Activated T-helper 1 cell treated with anti-CD3 and anti-CD28 coated beads, Interleukin-2, amount 50 U/mL, for 16 hours (primary cell): ENCODE measurements at places on chromosomes 2 and 18.

GRCh38 chr18:67875060-67875459, 358.5 kb upstream of the DSEL start:
- no peak for DNase-seq

GRCh38 chr2:65282477-65283053, 54.9 kb downstream of the ACTR2 start:
- DNase-seq, result no peak

DNA sequence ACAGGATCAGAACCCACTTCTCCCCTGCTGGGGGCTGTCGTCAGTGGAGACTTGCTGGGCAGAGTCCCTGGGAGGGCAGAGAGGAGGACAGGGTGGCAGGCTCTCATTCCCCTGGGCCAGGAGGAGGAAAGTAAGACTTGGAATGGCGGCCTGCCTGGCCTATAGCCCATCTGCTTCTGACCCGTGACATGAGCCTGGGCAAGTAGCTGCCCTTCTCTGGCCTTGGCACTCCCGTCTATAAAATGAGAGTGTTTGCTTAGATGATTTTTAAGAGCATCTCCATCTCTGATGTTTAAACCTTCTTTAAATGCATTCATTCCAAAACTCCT, 173.0 kb downstream of the DDX1 start:
- DNase-seq, result no peak

DNA sequence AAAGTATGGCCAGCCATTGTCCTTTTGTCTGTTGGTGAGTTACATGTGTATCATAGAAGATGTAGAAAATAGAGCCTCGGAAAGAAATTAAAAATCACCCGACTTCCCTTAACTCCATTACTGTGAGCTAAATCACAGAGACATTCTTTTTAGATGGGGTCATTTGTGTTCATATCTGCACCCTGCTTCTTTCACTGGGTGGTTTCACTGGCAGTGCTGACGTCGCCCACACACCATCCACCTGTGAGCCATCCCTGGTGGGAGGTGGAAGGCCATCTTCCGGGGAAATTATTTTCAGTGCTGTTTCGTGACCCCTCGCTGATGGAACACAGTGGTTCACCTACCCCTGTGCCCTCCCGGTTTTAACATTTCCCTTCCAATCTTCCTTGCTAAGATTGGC, 21.2 kb downstream of the SH3BP4 start:
- DNase-seq, result no peak

DNA sequence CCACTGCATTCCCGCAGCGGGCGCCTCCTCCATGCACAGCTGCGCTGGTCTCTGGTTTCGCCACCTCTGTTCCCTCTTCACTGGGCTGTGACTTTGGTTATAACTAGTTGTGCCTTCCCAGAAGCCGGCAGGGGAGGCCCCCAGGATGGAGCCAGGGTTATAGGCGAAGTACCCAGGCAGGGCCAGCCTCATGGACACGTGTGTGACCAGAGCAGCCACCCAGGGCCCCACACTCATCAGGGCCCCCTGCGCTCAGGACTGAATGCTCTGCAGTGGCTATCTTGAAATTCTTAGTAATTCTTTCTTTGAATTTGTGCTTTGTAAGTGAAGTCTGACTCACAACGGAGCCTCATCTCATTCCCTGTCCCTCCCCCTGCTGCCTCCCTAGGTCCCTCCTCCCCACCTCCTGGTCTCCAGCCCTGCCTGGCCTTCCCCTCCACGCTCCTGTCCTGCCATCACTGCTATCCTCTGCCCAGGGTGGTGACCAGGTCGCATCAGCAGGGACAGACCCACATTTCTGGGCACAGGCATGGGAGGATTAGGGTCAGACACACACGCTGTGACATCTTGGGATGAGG, 38.1 kb upstream of the LBH start:
- DNase-seq, result no peak

GRCh38 chr2:158486970-158487325, 30.2 kb downstream of the PKP4 start:
- no peak for DNase-seq

GRCh38 chr2:179613701-179614100, 247.7 kb downstream of the ZNF385B start:
- no peak for DNase-seq

DNA sequence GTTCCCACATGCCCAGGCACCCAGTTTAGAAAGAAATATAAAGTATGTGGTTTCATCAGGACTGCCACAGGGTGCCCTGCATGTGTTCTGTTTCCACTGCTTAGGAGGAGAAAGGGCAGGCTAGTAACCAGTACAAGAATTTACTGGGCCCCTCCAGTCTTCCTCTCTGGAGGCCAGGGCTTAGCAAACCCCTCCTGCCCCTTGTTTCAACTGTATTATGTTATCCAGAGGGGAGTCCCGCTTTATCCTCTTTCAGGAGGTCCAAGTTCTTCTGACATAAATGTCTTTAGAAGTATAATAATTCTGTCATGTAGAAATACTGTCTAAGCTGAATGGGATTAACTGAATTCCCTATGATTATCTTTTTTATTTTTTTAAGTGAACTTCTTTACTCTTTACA, 132.1 kb downstream of the WDSUB1 start:
- DNase-seq, result no peak

DNA sequence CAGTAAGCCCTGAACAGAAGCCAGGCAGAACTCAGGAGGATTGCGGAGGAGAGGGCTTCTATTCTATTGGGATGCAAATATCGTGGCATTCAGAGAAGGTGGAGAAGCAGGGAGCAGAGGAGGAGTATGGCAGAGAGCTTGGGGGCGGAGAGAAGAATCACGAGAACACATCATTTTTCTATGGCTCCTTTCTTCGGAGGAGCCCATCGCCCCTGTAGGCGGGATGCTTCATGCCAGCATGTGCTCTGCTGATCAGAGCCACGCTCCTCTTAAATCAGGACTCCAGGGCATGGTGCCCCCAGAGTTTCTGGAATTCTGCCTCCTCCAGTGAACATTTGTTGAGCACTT, 71.1 kb downstream of the CIB4 start:
- no peak for DNase-seq

GRCh38 chr2:198973785-198974184, 484.0 kb downstream of the SATB2 start:
- no peak for DNase-seq

DNA sequence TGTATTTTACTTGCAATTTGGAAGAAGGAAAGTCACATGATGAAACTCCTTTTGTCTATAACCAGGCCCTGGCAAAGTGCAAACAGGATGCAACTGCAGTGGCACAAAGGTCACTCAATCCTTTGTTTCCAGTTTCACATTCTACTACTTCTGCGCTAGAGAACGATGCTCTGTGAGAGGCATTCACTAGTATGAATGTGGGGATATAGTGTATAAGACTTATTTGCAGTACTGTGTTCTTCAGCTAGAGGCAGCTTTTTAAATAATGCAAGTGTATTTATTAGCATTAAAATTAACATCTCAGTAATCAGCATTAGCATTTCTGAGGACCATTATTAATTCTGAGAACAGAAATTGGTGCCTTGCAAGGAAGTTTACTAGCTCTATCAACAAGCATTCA, 68.9 kb downstream of the PRPF40A start:
- DNase-seq, result no peak

GRCh38 chr2:133848111-133848649, 279.9 kb upstream of the NCKAP5 start:
- no peak for DNase-seq

DNA sequence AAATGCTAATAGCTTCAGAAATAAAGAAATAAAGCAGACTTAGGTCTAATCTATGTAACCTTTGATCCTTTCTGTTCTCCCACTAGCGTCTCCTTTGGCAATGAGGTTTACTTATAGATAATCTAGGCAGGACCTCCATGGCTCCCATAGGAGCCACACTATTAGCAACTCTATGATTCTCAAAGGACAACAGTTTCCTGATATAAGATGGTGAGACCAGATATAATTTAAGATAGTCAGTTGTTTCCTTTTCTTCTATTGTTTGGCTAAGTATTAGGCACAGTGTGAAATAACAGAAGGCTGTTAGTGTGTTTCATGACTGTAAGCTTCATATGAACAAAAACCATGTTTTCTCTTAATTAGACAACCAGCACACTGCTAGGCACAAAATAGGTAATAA, 58.7 kb upstream of the SCN9A start:
- DNase-seq, result no peak

DNA sequence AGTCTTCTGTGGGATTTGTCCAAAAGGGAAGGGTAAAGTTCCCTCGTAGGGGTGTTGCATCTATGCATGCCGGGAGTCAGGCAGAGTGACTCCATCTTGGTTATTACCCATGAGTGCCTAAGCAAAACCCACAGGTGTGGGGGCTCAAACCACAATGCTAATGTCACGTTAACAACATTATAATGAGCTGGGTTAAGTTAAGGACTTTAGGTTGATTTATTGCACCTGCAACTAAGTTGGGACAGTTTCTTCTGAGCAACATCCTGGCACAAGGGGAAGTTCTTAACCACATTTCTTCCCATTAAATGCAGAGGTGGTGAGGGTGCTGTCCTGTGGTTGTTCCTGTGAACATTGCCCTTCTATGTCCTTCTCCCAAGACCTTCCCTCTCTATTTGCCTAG, 1596.8 kb upstream of the SLC39A10 start:
- DNase-seq, result no peak
